Body of pancreas (tissue), 4 donors: ENCODE measurements at places on chromosomes 11 and 22.
A peak's percentile ranks its signal among the peaks of the same experiment; 100 is the strongest.

- DNase-seq, result no peak
These were observed 575.6 kb upstream of the KIRREL3 start for GRCh38 chr11:127576210-127576609.

DNA sequence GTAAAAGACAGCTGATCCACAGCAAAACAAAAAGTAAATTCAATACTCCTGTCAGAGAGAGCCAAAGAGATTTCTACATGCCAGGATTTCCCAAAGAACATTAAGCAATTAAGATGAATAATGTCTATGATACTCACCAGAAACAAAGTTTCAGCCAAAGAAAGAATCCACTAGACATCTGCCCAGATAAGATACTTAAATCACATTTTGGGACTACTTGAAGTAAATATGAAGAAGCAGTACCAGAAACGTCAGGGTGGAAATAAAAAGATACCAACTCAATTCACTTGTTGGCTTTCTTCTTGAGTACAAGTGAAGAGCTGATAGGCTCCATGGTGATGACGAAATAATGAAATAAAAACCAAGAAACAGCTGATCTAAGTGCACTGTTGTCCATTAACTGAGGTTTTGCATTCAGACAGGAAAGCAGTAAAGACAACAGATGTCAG, 31.6 kb upstream of the ARHGAP32 start:
- no peak for DNase-seq

DNA sequence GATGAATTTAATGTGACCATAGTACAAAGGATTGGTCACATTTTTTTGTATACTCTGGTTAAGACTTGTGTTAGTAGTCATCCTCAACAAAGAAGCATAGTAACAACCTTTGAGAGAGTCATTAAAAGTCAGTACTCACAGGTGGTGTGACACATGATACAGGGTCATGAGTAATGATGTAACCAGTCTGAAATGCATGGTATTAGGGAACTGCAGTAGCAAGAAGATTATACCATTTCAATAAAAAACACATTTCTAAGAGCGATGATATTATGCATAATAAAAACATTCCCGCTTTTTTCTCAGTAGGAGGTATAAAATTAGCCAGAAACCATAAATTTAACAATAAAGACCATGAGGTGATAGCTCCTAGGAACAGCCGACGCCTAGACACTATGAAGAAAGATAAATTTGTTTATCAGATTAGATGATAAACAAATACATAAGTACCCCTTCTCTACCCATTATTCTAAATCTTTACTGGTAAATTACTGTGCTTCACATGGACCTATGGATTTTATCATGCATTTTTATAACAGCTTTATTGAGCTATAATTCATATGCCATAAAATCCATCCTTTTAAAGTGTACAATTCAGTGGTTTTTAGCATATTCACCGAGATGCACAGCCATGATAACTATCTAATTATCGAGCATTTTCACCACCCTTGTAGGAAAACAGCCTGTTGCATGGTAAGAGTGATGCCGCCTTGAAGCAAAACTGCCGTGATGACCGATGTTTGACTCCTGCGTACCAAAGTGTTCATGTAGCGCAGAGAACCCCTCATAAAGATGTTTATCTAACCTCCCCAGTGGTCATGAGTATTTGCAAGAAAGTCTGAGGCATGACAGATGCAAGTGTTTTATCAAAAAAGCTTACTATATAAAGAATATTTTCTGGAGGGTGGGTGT, 41.8 kb downstream of the TMPRSS5 start:
- no peak for DNase-seq

DNA sequence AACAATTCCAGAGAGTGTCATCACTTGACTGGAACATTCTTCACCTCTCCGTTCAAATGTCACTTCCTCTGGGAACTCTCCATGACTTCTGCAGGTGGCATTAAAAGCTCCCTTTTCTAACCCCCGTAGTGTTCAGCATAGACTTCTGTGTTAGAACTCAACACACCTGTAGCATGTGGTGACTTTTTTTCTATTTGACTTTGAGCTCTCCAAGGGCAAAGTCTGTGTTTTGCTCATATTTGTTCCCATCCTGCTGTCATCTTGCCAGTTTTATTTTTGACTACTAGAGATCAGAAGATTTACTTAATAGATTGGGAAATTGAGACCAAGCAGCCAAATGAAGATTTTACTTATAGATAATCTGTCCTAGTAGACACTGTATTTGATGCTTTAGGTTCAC, 367.1 kb downstream of the INSC start:
- no peak for DNase-seq

GRCh38 chr22:37803639-37804351, 3.9 kb upstream of the GCAT start:
- no peak for DNase-seq

DNA sequence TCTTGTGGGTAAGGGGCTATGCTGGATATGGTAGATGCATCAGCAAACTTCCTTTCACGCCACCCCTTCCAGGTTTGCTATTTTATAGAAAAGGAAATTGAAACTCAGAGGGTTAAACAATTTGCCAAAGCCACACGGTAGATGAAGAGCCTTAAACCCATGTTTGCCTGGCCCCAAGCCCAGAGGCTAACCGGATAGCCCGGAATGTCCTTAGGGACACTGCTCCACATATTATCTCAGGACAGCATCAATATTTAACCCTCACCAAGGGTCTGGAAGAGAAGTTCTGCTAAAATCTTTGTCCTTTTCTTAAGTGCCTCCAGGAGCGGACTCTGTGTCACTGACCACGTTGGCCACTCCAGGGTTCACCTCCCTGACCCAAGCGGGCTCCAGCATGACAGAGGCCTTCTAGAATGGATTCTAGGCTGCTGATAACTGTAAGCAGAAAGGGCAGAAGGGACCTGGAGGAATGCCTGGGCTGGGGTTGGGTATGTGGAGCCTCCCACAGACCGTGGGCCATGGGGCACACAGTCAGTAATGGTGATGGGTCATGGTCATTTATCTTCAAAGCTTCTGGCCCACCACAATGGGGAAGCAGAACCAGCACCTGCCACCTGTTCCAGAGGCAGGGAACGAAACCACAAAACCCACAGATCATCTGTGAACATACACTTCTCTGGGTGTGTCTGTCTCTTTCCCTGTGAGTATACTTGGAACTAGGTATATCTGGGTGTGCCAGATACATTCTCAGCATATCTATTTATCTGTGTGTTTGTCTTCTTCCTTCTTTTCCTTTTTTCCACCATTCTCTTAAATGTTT, 5.4 kb upstream of the TMEM86A start:
- DNase-seq, result no peak

GRCh38 chr11:86559311-86559945, 113.0 kb downstream of the ME3 start:
- no peak for DNase-seq

GRCh38 chr11:12884751-12885318, 124.3 kb upstream of the RASSF10 start:
- no peak for DNase-seq

GRCh38 chr11:45365961-45366618, 79.9 kb upstream of the SYT13 start:
- no peak for DNase-seq

DNA sequence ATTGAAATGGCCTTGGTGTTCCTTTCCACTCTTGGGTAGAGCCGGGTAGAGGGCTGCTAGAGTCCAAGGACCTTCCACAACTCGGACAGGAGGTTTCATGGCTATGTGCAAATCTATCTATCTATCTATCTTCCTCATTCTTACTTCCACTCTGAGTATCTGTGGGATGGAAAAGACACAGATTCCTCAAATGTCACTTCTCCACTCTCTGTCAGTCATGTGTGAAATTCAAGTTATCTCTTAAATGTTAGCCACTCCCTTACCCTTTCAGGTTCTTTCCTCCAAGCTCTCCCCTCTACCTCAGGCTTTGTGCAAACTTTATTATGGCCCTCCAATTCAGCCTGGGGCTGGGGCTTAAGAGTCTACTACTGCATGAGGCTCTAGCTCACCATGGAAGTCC, 84.3 kb downstream of the GDPD4 start:
- no peak for DNase-seq

DNA sequence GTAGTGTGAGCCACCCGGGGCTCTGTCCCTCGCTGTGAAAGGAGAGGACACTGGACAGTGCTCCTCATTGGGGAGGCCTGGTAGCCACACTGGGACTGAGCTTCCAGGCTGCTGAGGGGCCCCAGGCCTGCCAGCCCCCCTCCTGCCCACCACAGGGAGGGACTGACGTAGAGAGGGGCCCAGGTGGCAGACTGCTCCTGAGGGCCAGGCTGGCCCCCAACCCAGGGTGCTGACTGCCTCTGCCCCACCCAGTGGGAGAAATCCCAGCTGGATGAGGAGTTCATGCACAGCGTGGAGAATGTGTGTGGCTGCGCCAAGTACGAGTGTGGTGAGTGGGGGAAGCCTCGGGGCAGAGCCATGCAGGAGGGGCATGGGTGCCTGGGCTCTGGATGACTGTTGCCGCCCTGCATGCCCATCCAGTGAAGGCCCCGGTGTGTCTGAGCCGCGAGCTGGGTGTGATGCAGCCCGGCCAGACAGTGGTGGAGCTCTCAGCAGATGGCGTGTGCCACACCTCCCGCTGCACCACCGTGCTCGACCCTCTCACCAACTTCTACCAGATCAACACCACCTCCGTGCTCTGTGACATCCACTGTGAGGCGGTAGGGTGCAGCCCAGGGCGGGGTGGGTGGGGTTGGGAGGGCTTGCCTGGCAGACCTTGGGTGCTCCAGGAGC, 78.7 kb upstream of the MYOD1 start:
- DNase-seq, result no peak

DNA sequence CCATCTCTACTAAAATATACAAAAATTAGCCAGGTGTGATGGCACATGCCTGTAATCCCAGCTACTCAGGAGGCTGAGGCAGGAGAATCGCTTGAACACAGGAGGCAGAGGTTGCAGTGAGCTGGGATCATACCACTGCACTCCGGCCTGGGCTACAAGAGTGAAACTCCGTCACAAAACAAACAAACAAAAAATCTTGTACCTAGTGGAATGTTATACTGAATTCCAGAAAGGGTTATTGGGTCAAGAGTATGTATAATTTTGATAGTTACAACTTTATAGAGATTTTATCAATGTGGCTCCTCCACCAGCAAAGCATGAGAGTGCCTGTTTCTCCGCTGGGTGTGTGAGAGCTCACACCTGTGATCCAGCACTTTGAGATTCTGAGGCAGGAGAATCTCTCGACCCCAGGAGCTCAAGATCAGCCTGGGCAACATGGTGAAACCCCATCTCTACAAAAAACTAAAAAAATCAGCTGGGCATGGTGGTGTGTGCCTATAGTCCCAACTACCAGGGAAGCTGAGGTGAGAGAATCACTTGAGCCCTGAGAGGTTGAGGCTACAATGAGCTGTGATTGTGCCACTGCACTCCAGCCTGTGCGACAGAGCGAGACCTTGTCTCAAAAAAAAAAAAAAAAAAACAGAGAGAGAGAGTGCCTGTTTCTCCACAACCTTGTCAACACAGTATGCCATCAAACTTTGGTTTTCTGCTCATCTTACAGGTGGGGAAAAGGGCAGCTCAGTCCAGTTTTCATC, 12.7 kb upstream of the FOLR1 start:
- no peak for DNase-seq

DNA sequence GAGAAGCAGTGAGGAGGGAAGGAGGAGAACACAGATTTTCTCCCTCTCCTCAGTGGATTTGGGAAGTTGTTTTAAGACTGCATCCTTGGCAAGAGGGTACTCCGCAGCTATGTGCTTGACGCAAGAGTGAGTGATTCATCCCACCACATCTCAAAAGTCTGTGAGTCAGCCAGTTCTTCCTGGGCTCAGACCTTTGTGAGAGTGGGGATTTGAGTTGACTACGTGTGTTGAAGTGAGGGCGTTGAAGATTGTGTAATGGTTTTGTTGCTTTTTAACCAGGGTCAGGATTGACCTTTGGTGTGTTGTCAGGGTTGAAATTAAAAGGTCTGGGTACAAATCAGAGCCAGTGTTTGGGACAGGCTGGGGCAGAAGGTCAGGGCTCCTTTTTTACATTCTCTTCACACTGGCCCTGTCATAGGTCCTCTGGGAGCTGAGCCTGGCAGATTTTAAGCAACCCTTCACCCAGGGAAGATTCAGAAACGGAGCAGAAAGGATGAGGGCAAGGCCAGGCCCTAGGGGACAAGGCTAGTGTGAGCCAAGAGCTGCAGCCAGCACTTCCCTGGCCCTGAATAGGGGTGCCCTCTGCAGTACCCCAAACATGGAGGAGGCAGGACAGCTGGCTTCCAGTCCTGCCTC, 4.2 kb upstream of the C11orf86 start:
- DNase-seq, result no peak

GRCh38 chr22:27420817-27421361, 380.7 kb downstream of the MN1 start:
- DNase-seq, result peak; percentile 92

- no peak for DNase-seq
These were observed 87.6 kb upstream of the APOA1 start for GRCh38 chr11:116925050-116925449.

DNA sequence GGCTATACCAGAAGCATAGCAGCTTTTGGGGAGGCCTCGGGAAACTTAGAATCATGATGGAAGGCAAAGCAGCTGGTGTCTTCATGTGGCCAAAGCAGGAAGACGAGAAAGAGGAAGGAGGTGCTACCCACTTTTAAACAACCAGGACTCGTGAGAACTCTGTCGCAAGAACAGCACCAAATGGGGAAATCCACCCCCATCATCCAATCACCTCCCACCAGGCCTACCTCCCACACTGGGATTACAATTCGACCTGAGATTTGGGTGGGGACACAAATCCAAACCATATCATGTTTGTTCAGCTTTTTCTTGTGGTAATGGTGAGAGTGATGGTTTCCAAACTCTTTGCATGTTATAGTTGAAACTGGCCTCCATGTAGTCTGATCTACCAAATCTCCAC, 32.5 kb upstream of the OR10D3 start:
- DNase-seq, result no peak

DNA sequence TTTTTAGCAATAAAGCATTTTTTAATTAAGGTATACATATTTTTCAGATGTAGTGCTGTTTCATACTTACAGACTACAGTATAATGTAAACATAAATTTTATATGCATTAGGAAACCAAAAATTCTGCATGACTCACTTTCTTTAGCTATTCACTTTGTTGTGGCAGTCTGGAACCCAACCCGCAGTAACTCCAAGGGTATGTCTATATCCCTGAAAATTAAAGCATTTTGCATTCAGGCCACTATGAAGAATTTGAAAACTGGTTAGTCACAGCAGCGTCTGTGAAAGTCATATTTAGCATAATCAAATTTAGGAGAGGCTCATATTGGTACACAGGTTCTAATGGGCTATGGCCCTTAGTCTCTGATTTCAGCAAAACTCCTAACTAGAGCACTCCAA, 46.8 kb downstream of the BBOX1 start:
- no peak for DNase-seq

DNA sequence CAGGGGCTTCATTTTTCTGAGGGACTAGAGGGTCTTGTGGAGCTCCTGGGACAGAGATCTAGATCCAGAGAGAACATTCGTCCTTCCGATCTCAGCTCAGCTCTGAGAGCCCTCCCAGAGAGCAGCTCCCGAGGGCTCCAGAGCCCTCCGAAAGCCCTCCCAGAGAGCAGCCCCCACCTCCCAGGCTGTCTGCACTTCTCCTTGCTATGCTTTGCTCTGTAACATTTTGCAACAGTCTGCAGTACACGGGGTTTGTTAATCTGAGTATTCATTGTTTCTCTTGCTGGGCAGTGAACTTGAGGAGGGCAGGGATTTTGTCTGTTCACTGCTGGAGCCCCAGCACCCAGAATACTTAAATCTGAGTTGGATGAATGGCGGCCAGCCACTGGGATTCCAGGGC, 2.6 kb downstream of the GGA1 start:
- no peak for DNase-seq

GRCh38 chr11:88377646-88378045, 40.1 kb upstream of the CTSC start:
- no peak for DNase-seq

GRCh38 chr22:40065981-40066380, 71.2 kb downstream of the FAM83F start:
- no peak for DNase-seq
